GM04503 (cell line): ENCODE measurements at places on chromosomes 7 and 10.
A peak's percentile ranks its signal among the peaks of the same experiment; 100 is the strongest.

GRCh38 chr10:77318739-77319138 lies 318.9 kb downstream of the KCNMA1 start:
- no peak for DNase-seq

- DNase-seq, result no peak
Observed at GRCh38 chr7:109003742-109004141, 434.1 kb downstream of the DNAJB9 start.

DNA sequence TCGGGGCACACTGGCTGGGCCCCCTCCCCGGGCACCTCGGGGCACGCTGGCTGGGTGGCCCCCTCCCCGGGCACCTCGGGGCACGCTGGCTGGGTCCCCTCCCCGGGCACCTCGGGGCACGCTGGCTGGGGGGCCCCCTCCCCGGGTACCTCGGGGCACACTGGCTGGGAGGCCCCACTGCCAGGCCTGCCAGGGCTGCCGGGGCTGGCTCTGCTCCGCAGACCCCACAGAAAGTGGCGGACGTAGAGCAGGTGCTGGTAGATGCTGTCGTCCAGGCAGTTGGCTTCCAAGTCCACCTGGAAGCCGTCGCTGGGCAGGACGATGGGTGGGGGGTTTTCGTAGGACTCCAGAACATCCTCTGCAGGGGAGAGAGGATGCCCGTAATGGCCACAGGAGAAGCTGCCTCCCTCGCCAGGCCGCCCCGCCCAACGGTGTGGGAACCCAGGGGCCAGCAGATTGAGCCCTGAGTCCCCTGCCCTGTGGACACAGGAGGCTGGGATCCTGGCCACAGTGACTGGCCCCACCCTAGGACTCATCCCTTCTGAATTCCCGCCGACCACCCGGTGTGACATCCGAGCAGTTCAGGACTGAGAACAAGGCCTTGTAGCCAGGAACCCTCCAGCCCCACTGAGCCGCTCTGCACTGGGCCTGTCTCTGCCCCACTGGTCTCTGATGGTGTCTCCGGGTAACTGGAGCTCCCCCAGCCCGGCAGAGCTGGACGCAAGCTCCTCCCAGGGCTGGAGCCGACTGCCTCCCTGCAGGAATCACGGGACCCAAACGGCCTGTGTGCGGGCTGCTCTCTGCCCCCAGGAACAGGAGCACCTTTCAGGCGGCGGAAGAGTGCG lies 28.2 kb downstream of the AP5Z1 start:
- DNase-seq, result no peak

GRCh38 chr10:73983096-73984047 lies 14.5 kb upstream of the VCL start:
- no peak for DNase-seq

- DNase-seq, result no peak
Observed at GRCh38 chr10:71782917-71783490, 9.7 kb upstream of the VSIR start.

DNA sequence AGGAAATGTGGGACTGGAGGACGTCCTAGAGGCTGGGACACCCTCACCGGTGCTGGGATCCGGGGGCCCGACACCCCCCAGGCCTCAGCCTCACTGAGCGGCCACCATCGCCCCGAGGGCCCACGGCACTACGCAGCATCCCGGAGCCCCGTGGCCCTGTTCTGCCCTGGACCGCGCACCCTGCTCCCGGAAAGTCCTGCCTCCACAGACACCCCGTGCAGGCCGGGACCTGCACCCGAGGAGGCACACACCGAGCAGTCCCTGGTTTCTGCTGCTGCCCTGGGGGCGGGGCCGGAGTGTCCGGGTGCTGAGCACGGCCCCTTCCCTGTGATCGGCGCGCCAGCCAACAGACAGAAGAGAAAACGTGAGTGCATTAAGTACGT lies 18.1 kb upstream of the KNDC1 start:
- DNase-seq, result no peak

GRCh38 chr10:9015447-9015846 lies 961.0 kb downstream of the GATA3 start:
- DNase-seq, result no peak

DNA sequence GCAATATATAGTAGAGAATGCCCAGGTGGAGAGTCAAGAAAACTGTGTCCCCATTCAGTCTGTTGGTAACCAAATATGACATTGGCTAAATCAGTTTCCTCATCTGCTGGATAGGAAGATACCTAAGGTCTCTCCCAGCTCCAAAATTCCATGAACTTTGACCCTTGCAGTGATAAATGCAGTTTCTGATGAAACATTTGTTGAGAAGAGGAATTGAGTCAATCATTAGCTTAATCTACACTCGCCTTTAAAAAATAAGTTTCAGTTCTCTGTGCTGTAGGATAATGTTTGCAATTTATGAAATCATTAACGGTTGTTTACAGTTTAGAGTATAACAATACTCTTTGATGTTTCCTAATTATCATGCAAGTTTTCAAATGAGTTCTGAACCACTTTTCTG lies 38.0 kb upstream of the SLC25A13 start:
- no peak for DNase-seq

GRCh38 chr10:127148066-127148932 lies 48.1 kb downstream of the INSYN2A start:
- peak; percentile 73 for DNase-seq

DNA sequence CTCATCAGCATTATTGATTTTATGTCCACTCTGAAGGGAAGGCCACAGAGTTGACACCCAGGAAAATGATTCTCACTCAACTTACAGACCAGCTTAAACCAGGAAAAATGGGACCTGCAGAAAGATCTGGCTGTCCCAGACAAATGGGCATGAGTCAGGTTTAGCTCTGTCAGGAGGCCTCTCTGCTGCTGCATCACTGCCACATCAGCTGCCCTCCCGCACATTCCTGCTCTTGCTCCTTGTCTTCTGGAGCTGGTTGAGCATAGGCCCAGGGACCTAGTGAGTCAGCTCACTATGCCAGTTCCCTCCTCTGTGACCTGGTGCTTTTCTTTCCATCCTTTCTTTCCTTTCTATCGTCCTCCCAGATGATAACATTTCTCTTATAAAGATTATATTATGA lies 18.8 kb upstream of the SMNDC1 start:
- peak; percentile 72 for DNase-seq

DNA sequence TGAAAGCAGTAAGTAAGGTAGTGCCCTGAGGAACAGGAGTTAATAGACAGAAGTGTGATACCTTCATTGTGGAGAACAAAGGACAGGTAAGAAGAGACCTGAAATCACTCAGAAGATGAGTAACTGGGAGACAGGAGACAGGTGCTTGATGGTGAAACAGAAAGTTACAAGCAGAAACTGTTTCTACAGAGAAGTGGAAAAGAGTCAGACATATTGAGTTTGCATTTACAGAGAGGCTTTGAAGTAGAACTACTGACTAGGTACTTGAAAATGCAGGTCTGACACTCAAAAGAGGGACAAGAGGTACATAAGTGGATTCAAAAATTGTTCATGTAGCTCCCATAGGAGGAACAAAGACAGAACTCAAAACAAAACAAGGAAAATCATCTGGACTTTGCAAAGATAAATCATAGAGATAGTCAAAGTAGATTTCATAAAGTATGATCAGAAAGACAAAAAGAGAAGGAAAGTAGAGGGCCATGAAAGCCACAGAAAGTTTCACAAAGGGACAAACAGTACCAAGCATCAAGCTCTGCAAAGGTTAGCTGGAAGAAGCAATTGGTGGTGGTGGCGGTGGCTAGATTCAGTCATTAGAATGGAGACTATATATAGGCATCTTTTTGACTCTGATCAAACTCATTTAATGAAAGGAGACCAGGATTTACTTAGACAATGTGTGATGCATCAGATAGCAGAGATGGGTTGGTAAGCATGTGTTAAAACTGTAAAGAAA lies 198.4 kb downstream of the PCLO start:
- DNase-seq, result no peak

DNA sequence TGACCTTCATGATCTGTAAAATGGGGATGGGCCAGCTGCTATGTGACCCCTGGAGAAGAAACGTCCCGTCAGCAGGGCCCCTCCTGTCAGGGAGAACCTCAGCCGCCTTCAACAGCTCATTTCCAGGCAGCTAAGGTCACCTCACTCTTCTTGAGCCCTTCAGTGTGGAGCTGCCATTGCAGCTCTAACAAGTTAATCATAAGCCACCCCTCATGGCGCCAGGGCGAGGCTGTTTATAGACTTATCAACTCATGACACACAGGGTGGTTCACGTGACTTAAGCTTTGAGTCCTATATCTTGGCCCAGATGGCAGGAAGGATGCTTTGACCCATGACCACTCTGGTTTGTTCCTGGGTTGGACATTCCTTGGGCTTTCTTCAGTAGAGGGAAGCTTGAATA lies 315.1 kb downstream of the TNS3 start:
- no peak for DNase-seq

- no peak for DNase-seq
Observed at GRCh38 chr7:4080954-4081353, 601.1 kb upstream of the FOXK1 start.

DNA sequence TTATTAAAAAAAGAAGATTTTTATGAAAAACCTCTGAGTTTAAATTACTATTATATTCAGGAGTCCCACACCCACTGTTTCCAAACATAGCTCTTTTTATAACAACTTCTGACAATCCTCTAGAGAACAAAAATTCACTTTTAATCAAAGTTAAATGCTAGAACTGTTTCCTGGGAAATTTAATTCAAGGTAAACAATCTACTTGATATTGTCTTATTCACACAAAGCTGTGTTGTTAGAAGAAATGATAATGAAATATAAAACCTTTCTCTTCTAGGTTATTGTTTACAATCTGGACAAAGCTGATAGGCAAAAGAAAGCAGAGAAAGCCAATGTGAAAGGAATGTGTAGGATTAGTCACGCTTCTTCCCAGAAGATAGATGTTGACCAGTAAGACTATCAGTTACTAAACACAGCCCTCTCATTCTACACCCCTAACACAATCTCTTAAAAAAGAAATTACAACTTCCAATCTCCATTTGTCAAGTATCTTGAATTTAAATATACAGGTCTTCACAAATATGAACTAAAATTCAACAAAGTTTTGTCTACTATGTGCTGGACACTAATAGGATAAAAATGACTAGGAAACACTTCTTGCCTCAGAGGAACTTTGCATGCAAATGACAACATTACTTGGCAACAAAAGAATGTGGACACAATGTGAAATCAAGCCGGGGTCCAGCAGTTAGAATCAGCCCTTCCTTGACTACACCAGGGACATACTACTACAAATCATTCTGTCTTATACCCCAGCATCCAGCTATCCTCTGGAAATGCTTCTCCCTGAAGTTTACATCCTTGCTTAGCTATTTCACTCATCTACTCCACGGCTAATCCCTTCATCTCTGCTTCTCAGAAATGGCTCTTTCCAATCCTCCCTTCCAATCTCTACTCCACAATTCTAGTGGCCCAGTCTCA lies 123.7 kb downstream of the IMMP2L start:
- peak; percentile 50 for DNase-seq

GRCh38 chr10:106387063-106387462 lies 777.4 kb downstream of the SORCS1 start:
- no peak for DNase-seq

- DNase-seq, result no peak
Observed at GRCh38 chr7:36522453-36523007, 132.9 kb downstream of the ANLN start.

DNA sequence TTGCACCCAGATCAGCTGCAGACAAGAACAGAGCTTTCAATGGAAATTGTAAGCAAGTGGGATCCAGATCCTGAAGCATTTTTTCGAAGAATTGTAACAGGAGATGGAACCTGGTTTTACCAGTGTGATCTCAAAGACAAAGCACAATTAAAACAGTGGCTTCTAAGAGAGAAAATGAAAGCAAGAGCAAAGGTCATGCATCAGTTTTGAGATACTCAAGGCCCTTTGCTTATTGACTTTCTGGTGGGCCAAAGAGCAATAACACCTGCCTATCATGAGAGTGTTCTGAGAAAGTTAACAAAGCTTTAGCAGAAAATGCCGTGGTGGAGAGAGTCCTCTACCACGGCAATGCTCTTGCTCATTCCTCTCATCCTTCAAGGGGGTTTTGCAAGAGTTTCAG lies 194.8 kb downstream of the TMEM178B start:
- DNase-seq, result no peak

DNA sequence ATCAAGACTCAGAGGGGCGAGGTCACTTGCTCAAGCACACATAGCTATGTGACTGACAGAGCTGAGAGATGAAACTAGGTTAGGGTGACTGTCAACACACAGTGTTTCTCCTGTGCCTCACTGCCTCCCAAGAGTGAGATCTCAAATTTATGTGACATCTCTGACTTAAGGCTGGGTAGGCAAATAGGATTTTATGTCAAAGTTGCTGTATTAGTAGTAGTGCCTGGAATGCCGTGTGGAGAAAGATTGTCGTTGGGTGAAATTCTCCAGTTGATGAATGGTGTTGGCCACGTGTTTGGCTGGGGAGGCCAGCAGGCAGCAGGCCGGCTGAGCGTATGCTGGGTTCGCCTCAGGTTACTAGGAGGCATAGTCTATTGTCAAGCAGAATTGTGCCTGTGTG lies 148.3 kb upstream of the BMPER start:
- DNase-seq, result peak; percentile 94

- no peak for DNase-seq
Observed at GRCh38 chr10:89981891-89982290, 280.5 kb downstream of the KIF20B start.

DNA sequence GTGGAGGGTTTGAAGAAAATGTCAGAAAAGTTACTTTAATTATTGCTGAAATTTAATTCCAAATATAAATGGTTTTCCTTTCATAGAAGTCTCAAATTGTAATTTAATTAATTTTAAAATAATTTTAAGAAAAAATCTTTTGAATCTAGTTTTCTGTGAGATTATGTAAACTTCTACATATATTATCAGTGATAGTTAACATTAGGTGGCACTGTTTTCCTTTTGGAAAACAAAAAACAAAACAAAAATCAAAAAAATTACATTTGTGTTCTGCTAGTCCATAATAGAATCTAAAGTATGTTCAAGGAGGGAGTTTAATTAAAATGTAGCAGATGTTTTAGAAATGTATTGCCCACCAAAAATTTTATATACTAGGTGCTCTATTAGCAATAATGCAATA lies 1456.7 kb downstream of the REEP3 start:
- DNase-seq, result no peak

- peak; percentile 93 for DNase-seq
Observed at GRCh38 chr7:36227223-36227622, 74.2 kb downstream of the EEPD1 start.

DNA sequence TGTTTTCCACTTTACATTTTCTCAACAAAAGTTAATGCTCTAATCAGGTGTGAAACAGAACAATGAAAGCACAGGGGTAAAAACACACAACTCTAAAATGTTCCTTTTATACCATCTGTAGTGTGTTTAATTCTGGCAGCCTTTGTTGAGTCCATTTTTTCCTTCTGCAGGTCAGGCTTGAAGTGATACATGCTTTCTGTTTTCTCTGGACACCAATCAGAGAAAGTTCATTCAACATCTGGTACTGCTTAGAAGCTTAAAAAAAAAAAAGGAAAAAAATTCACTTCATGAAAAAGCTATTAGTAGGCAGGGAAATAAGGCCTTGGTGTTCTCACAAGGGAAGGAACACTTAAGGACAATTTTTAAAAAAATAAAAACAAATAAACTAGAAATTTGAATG lies 231.3 kb upstream of the RHOBTB1 start:
- peak; percentile 39 for DNase-seq

DNA sequence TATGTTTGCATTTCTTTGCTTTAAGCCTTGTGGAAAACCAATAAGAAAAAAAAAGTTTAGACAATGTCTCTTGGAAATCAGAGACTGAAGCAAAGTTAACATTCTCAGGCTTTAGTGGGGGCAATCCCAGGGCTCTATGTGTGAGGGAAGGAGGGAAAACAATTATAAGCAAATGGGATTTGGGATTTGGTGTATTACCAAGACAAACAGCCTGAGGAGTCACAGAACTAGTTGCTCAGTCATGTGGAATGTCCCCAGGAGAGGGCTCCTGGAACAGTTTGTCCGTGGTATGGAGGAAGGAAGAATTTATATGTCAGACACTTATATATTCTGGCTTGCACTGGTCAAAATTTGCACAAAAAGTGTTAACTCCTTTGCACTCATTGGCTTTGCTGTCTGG lies 562.9 kb upstream of the TPK1 start:
- no peak for DNase-seq
